8988T (cell line): ENCODE measurements at places on chromosomes 13 and 19.
A peak's percentile ranks its signal among the peaks of the same experiment; 100 is the strongest.

DNA sequence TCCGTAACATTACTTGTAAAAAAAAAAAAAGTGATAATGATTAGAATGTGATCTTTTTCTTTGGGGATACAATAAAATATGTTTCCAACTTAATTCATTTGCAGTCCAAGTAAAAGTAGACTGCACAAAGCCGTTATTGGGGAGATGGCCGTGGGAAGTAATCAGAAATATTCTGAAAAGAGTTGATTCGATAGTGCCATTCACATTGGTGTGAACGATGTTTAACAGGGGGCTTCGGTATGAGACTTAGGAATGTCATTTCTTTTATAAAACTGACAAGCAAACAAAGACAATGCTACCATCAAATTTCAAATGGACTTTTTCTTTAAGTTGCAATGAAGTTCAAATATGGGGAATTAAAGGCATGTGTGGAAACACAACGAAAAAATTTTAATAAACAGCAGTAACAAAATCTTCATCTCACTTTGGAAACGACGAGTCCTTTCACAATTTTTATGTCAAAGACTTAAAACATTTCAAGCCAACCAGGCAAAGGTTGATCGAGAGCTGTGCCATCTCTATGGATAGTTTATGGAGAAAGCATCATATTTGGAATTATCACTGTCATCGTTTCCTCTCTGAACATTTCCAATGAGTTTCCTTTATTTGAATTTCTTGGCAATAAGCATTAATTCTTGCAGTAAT lies 1.7 kb upstream of the ZIC5 start:
- no peak for DNase-seq

DNA sequence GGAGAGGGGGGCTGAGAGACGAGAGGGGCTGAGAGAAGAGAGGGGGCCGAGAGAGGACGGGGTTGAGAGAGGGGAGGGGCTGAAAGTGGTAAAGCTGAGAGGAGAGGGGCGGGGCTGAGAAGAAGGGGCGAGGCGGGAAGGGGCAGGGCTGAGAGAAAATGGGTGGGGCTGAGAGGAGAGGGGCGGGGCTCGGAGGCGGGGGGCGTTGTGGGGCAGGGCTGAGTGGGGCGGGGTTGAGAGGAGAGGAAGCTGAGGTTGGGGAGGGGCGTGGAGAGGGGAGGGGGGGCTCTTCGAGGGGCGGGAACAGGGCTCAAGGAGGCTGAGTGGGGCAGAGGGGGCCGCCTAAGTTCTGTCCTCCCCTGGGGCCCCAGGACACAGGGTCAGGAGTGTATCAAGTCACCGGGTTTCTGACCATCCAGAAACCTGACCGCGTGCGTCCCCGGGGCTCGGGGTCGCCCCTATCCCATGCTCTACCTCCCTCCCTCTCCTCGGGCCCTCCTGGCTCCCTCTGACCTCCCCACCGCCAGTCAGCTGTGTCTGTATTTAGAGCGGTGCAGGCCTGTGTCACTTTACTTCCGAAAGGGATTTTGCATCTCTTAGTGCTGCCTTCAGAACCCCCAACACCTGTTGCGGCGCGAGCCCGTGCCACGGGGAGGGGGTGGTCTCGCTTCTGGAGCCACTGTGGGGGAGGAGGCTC lies 38.6 kb upstream of the SEMA6B start:
- peak; percentile 63 for DNase-seq

DNA sequence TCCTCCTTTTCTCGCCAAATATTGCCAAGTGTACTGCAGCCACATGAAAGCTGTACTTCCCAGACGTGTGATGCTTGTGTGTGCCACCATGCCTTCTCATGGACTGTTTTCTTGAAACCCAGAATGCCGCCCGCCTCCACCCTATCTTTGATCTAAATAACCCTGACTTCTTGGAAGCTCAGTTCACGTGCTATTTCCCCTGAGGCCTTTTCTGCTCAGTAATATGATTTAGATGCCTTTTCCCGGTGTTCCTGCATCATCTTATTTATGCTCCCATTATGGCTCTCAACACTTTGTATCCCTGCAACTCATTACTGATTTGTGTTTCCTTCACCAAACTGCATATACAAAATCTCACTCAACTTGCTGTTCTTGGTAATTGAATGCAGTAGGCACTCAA lies 116.1 kb downstream of the USP12 start:
- no peak for DNase-seq

DNA sequence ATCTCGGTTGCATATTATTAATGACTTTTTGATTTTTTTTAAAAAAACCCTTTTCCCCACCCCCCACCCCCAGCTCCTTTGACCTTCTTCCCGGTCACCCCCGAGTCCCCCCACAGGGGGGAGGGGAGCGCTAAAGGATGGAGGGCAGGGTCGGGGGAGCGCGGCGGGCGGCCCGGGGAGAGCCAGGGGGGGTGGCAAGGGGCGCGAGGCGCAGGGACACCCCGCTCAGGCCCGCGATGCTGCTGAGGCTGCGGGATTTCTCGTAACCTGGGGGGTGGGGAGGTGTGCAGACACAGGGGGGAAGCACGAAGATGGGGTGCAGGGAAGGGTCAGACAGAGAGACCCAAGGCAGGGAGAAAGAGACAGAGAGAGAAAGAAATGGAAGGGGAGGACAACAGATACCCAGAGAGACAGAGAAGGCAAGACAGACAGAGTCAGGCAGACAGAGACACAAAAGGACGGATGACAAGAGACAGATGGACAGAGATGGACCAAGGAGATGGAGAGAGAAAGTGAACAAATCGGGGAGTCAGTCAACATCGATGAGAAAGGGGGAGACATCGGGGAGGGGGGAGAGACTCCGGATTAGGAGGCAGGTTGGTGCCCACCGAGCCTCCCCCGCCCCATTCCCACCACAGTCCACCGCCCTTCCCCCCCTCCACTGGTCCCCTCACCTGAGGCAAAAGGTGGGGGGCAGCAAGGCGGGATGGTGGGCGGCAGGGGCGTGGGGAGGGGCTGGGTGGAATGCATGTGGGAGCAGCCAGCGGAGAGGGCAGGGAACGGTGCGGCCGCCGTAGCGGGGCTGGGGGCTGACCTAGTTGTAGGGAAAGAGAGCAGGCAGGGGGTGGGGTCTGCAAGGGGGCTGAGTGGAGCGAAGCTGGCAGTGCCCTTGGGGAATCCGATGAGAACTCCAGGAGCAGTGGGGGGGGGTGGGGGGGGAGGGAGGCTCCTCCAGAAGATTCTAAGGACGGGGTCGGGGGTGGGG lies 14.2 kb downstream of the KCNC3 start:
- no peak for DNase-seq

GRCh38 chr19:12834976-12835757 lies 788 bp upstream of the RTBDN start:
- DNase-seq = no peak

DNA sequence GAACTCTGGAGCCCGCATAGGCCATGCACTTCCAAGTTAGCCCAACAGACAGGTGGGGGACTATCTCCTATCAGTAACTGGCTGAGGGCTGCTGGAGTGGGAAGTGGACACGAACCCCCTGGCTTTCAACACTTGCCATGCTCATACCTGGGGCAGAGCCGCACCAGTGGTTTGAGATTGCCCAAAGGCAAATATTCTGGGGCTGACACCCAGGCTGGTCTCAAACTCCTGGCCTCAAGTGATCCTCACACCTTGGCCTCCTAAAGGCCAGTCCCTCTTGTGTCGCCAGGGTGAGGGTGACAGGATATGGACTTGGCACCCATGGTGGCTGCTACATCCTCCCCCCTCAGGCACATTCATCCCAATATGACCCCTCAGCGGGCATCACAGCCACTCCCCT lies 13.1 kb downstream of the NFKBID start:
- no peak for DNase-seq

DNA sequence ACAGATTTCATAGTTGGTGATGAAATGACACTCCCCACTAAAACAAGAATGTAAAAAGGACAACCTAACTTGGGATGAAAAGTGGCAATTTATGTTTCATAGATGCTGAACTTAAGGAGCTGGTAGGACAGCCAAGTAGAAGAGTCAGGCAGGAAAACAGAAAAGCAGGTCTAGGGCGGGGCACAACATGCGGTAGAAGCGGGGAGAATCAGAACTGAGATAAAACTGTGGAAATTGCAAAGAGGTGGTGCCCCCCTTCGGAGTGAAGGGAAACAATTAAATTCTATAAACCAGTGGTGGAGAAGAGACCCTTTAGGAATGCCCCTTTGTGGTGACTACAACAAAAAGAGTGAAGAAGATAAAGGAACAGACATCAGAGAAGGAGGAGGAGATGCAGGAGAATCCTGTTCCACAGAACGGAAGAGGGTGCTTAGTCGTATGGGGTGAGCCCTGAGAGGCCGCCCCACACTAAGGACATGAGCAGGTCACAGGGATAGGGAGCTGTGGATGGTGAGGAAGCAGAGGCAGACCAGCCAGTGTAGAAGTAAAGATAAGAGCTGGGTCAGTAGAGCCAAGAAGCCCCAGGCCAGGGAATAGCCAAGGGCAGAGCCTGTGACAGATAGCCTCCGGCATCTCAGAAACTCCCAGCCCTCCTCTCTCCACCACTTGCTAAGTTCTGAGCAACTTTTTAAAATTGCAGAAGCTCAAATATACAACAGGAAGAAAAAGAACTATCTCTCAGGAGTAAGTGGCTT lies 100.3 kb upstream of the DOCK9 start:
- no peak for DNase-seq

DNA sequence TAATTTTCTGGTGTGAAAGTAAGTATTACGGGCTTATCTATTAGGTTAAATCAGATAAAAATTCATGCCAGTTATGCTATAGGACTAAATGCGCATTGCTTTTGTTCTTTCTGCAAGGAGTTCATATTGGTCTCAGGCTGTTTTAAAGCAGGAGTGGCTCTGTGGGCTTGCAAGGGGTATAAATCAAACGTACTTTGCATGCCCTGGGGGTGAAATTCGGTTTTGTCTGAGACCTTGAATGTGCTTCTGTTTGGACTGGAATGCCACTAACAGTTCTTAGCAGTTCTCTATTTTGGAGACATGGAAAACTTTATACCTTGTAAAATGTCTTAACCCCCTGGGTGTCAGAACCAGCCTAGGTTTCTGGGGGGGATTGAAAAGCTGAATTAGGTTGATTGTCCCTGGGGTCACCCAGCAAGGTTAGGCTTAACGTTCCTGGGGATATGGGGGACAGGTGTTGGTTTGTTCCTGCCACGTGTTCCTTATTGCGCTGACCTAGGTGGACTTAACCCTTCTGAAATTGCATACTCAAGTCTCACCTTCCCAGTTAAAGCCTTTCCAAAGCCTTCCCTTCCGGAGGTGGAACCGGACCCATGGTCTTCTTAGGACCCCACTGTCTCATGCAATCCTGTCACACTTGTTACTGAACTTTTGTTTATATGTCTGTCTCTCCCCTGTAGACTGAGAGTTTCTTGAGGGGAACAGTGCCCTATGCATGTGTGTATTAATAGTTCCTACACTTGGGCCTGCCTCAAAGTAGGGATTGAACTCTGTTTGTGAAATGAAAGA lies 182.2 kb downstream of the LMO7 start:
- no peak for DNase-seq

DNA sequence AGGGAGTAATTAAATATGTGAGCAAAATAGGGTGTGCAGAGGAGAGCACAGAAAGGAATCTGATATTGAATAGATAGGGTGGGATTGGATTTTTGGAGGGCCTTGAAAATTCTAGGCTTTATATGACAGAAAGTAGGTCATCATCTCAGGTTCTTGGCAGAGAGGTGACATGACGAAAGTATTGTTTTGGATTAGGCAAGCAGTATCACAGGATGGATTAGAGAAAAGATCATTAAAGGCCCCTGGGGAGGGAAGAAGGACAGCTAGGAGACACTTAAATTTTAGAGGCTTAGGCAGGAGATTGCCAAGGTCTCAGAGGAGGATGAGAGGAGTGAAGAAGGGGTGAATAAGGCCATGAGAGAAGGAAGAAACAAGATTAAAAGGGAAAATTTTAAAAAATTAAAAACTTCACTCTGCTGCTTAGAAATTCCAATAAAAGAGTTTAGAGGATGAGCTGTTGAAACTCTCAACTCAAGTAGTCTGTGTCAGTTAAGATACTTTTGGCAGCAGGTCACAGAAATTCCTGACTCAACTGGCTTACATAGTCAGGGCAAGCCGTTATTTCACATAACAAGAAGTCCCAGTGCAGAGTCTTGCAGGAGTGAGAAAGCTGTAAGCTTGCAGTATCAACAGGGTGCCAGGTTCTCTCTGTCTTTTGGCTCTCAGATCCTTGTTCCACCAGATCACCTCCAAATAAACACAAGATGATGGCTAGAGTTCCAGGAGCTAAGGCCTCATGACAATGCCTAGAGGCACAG lies 8.8 kb downstream of the GPC6 start:
- DNase-seq = no peak

GRCh38 chr19:3642987-3643673 lies 16.5 kb upstream of the CACTIN start:
- no peak for DNase-seq

DNA sequence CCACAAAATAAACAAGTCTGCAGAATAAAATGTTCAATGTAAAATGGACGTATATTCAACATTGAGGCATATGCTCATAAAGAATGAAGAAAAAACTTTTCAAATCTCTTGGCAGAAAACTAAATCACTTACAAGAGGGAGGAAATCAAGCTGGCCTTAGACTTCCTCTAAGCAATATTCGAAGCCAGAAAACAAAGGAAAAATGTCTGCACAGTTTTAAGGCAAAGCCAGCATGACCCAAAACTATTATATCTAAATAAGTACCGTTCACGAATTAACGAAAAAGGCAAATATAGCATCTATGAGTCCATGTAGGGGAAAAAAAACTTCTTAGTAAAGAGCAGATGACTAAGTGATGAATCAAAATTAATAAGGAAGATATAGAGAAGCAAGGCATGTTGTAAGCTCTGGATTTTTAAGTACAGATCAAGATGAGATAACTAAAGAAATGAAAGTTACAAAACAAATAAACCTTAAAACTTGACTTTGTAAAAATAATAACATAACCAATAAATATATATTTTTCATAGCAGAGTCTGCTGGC lies 101.3 kb downstream of the KCNRG start:
- DNase-seq = no peak

- DNase-seq = no peak
Observed at GRCh38 chr13:78638216-78638615, 20.7 kb downstream of the OBI1 start.

DNA sequence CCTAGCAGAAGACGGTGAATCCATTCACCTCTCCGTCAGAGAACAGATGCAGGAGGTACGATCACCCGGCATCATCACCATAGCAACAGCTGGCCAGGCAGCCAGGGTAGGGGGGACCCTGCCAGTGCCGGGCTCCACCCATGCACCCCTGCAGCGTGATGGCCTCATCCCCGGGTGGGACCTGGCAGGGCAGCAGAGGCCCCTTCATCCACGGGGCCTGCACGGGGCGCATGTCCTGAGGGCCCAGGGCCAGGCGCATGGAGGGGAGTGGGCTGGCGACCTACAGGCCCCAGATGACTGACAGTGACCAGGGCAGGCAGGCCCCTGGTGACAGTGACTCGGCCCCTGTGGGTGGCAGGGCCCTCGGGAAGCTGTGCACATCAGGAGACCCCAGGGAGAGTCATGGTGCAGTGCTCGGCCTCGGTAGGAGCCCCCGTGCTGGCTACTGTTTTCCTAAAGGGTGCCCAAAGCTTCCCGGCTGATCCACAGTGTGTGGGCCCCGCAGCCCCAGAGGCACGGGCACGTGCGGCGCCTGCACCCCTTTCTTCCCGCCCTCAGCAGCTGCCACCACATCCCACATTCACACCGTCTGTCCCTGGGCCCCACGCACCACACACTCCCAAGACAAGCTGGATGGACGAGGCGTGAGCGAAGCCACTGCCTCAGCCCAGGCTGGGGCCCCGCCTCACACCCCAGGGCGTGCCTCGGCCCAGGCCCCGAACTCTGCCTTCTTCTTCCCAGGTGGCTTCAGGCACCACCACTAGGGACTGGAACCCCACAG lies 4.8 kb downstream of the RNF126 start:
- no peak for DNase-seq

- no peak for DNase-seq
Observed at GRCh38 chr13:59568306-59568705, 595.4 kb downstream of the DIAPH3 start.

- no peak for DNase-seq
Observed at GRCh38 chr19:58586133-58586765, 13.1 kb upstream of the MZF1 start.
